ENCODE measurements at places on chromosomes 1 and 21. TPM values are rescaled to one million over a fixed set of nuclear protein-coding genes. Genes with fewer than 3 reads are reported as not detected.

The PRELP gene
- total RNA-seq = not detected

The FAM3B gene
- total RNA-seq = not detected

The TLCD4 gene
- total RNA-seq = 0.45 TPM

The JMJD4 gene
- total RNA-seq = 27.9 TPM

The AMIGO1 gene
- total RNA-seq = 2.5 TPM

The LEFTY1 gene
- not detected for total RNA-seq

All from activated naive CD8-positive, alpha-beta T cell treated with anti-CD3 and anti-CD28 coated beads for 36 hours (primary cell).